ENCODE measurements at places on chromosomes 11 and 22.
A peak's percentile ranks its signal among the peaks of the same experiment; 100 is the strongest.

DNA sequence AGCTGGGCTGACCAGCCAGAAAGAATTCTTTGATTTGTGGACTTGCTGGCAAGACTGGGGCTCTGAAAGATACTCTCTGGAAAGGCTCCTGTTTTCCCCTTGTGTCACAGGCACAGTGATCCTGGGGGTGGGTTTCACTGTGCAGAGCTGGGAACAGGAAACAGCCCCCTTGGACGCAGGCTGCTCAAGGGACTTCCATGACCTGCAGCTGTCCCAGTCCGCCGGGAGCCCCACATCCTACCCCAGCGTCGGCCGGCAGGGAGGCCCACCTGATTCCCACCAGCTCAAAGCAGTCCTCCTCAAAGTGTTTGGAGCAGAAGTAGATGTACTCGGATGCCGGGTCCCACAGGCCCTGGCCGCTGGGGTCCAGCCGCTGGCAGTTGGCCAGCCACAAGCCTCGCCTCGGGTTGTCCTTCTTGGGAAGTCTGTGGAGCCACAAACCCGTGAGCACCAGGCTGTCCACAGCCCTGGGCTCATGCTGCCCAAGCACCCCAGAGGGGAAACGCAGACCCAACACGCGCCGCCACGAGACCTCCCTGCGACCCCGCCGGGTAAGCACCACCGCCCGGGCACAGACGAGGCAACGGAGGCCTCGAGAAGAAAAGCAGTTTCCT, 824 bp downstream of the THAP7 start:
- DNase-seq, result no peak

DNA sequence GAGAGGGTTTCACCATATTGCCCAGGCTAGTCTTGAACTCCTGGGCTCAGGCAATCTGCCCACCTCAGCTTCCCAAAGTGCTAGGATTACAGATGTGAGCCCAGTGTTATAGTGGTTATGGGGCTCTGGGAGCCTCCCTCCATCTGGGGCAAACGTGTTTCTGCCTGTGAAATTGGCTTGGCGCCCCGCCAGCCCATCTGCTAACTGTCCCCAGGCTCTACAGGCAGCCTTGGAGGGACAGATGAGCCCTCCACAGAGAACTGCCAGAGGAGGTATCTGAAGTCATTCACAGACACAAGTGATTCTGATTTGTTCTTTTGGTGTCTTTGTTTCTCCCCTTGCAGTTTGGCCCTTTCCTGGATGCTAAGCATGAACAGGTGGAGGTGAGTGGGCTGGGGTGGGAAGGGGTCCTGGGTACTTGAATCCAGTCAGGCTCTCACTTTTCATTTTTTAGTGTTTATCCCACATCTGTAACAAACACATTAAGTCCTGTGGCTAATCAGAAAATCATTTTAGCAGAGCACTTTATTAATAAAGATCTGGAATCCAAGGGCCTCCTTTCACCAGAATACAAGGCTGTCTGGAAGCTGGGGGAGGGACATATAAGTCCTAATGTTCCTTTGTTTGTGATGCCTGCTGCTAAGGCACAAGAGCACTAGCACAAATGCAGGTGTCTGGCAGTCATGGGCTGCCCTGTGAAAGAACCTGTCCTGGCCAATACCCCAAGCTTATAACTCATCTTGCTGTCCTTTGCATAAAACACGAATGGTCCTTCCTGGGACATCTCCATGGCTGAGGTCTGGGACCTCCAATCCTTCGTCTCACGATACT, 25.7 kb upstream of the CDC42EP2 start:
- DNase-seq, result no peak

DNA sequence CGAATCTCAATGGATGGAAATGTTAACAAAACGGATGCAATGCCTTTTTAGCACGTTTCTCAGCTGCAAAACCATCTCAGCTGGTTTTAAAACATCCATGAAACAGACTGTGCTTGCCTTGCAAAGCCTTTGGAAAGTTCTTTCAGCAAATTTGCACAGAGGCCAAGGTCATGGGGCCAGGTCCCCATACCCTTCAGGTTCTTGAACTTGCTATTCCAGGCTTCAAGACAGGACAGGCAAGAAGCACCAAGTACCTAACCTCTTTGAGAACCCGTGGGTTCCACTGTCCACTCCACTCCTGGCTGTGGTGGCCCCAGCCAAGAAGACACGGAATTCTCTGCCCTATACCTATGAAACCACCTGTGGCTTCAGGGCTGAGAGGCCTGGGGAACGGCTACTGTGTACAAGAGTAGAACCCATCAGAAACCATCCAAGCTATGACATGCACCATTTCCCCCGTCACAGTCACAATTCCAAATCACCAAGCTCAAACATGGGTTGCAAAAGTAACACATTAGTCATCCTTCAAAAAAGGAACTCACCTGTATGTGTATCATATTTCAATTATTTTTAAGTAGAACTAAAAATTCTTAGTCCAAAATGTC, 17.0 kb downstream of the TNKS1BP1 start:
- DNase-seq, result no peak

DNA sequence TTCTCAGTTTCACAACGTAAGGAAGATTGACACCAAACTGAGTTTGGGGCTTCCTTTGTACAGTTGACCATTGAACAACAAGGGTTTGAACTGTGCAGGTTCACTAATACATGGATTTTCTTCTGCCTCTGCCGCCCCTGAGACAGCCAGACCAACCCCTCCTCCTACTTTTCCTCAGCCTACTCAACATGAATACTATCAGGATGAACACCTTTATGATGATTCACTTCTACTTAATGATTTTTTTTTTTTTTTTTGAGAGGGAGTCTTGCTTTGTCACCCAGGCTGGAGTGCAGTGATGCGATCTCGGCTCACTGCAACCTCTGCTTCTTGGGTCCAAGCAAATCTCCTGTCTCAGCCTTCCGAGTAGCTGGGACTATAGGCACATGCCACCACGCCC, 14.6 kb downstream of the RBM4 start:
- no peak for DNase-seq

DNA sequence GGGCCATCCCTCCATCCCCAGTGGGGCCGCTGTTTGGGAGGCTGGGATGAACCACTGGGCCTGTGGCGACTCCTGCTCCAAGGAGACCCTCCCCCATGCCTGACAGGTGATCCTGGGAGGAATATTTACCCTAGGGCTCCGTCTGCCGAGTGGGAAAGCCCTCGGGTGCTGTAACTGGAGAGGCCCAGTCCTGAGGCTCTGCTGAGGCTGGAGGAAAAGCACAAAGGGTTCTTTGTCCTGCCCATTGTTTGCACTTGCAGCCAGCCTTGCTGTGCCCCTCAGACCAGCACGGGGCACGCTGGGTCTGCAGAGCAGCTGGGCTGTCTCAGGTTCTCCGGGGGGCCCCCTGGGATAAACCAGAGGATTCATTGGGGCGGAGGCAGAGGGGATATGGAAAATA, 321.1 kb downstream of the MN1 start:
- DNase-seq, result peak; percentile 94

GRCh38 chr11:84437071-84437980, 1151.2 kb upstream of the CCDC90B start:
- DNase-seq, result peak; percentile 26

DNA sequence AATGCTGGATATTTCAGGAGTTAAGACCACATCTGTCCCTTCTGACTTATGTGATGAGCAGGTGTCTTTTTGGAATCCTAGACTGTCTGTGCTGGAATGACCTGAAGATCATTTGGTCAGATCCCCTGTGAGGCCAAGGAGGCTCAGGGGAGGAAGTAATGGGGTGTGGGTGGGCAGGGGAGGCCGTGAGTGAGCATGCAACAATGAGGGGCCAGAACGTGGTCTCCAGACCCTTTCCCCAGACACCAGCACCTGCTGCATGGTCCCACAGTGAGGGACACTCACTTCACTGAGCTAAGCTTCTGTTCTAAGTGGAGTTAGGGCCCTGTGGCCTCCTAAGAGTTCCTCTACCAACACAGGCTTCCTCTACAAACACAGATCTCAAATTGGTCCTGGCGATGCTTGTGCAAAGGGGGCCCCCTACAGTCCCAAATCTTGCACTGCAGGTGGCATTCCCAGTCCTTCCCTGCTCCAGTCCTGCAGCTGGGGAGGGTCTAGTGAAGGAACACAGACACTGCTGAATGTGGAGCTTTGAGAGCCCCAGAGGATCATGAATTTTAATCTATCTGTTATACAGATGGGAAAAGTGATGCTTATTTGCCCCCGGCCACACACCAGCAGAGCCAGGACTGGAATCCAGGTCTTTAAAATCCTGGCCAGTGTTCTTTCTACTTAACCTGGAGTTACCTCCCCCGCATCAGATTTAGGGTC, 7.4 kb downstream of the USP2 start:
- DNase-seq, result peak; percentile 54
